ENCODE measurements at places on chromosomes 6 and 20. TPM values are rescaled to one million over a fixed set of nuclear protein-coding genes. Genes with fewer than 3 reads are reported as not detected.

- DNase-seq = no peak
Measured at GRCh38 chr6:111818539-111819226, 54.6 kb downstream of the FYN start.

DNA sequence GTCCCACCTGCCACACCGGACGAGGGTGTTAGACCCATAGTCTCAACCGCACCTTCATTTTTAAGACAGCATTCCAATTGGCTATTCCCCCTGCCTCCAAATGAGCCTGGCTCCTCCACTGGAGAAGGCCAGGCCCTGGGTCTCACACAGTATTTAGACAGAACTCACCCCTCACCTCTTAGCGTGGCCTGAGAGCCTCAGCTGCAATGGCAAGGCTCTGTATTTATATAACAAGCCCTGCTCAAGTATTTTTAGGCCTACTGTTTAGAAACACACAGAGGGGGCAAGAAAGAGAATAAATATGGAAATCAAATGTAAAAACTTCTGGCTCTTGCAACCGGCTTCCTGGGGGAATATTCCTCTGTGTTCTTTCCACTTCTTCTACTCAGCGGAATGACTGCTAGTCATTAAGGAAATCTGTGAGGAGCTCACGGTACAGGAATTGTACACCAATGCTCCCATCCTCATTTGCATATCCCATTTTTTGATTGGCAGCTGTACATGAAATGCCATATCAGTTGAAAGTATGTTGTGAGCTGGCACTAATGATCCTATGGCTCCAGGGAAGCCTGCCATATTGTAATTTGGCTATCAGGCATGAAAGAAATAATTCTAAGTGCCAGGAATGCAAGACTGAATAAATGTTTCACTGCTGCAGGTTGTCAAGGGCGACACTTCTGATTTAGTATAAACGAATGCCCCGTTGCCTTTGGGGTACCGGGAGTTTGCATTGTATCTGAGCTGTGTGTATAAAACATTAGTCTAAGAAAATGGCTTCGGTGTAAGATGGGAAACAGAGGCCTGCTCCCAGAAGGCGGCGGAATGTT, 207.5 kb downstream of the ZNF217 start:
- no peak for DNase-seq

- DNase-seq = no peak
Measured at GRCh38 chr20:1987826-1988225, 6.0 kb downstream of the PDYN start.

- DNase-seq = no peak
Measured at GRCh38 chr6:143286251-143286795, 164.2 kb downstream of the ADAT2 start.

The CDC25B gene
- total RNA-seq = 38.9 TPM

- no peak for DNase-seq
Measured at GRCh38 chr6:44451803-44452695, 64.5 kb downstream of the CDC5L start.

The FILIP1 gene
- 22.9 TPM for total RNA-seq
